ENCODE measurements at places on chromosomes 6 and 20. TPM values are rescaled to one million over a fixed set of nuclear protein-coding genes. Genes with fewer than 3 reads are reported as not detected.

RAB32 gene
- total RNA-seq = 37.6 TPM

HRH3 gene
- not detected for total RNA-seq

ZSCAN16 gene
- 10.2 TPM for total RNA-seq

CST2 gene
- not detected for total RNA-seq

RNASET2 gene
- total RNA-seq = 178 TPM

C6orf58 gene
- total RNA-seq = not detected

QRSL1 gene
- 12.5 TPM for total RNA-seq

BNIP5 gene
- not detected for total RNA-seq

HSPA1A gene
- total RNA-seq = 16.6 TPM

All from mononuclear cell (primary cell).